Ascending aorta (tissue), 2 donors: ENCODE measurements at places on chromosomes 1 and 21. TPM values are rescaled to one million over a fixed set of nuclear protein-coding genes. Genes with fewer than 3 reads are reported as not detected.

Gene SMIM12
- total RNA-seq = 23.2 TPM

Gene GJB3
- total RNA-seq = not detected

Gene PDC
- total RNA-seq = not detected

Gene EMC1
- total RNA-seq = 93.0 TPM

Gene S100A13
- 89.7 TPM for total RNA-seq

Gene GPR3
- 2.0 TPM for total RNA-seq

Gene KCNN3
- 24.6 TPM for total RNA-seq

Gene SPRR1A
- total RNA-seq = not detected
